ENCODE measurements at places on chromosomes 3 and 15.

GRCh38 chr3:4306860-4307259 is 3.7 kb downstream of the SETMAR start:
- no peak for DNase-seq

- DNase-seq = peak; percentile 69
Observed at GRCh38 chr3:45938864-45939263, 4.4 kb upstream of the CXCR6 start.

DNA sequence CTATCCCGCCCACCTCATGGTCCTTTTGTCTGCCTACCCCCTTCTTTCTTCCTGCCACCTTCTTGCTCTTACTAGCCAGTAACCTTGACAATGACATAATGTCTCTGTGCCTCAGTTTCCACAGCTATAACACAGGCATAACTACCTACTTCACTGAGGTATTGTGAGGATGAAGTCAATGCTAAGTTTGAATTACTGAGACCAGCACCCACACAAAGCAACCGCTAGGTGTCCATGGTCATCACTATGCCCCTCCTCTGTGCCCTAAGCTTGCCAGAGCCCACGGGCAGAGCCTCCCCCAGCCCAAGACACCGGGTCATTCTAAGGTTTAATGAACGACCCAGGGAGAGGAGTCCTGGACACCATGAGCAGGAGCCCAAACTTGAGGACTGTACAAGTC is 101.6 kb downstream of the OXNAD1 start:
- no peak for DNase-seq

DNA sequence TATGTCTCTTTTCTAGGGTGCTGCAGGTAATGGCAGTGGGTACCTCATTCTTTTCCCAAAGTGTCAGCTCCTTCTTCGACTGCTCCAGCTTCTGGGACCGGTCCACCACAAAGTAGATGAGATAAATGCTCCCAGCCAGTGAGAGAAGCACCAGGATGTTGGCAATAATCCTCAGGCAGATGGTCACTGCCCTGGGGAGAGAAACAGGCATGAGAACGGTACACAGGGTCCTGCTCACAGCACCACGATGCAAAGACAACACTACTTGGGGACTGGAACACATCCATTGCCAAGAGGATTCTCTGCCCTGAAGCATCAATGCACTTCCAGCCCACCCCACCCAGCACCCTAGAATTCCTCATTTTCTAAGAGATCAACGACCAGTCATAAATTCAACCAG is 22.4 kb downstream of the TMC3 start:
- DNase-seq = no peak

- DNase-seq = no peak
Observed at GRCh38 chr15:29466292-29466691, 196.7 kb upstream of the NSMCE3 start.
